ENCODE measurements at places on chromosomes 1 and 21.

DNA sequence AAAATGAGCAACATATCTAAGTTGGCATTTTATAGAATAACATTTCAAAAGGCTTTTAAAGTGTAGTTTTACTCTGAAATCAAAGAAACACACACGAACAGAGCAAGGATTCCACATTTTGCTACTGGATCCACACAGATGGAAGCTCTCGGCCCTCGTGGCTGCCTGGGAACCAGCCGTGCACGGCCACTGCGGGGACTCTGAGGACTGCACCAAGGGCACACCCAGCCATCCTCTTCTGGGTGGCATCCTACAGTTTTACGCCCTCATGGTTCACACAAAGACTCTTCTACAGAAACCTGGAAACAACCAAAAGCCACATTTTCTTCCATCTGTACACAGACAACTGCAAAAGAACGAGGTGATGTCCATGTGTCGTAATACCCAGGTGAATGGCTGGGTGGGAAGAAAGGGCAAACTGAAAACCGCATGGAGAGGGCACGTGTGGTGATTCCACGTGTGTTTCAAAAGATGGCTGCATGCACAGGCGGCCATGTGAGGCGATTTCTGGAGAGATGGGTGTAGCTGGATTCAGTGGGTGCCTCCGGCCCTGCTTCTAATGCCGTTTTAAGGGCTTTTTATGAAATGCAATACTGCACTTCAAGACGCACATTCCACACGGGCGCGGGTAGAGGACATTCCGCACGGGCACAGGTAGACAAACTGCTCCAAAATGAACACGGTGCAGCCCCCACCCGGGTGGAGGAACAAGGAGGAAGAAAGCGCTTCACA, 8.1 kb downstream of the POFUT2 start:
- no peak for DNase-seq

DNA sequence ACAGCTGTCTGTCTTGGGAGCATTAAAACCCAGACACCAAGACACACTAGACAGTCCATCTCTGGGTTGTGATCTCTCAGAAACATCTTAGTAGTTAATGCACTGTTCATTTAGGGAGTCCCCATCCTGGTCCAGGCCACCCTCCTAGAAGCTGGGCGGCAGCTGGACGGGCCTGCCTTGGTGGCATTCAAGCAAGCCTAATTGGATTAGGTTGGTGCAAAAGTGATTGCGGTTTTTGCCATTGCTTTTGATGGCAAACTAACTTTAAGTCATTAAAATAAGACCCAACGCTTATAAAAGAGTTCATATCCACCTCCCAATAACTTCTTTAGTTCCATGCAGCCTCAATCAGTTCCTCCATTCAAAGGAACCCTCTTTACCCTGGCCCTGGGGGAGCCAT, 21.7 kb downstream of the ATP5PO start:
- DNase-seq: no peak

GRCh38 chr21:28380241-28380640, 612.4 kb downstream of the LTN1 start:
- no peak for DNase-seq

DNA sequence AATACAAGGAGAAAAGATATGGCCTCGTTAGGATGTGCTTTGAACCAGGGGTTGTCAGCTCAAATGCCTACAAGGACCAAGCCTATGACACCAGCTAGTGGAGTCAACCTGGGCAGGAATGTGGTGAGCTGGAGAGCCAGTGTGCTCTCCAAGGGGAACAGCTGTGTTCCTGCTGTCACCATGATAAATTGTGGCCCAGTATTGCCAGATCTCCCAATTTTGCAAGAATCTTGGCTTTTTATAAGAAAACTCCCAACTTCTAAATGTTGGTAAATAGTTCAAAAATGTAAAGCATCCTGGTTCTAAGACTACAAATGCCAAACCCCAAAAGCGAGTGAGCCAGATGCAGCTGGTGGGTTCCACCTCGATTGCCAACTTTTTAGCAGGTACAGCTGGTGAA, 391.1 kb downstream of the PLPP3 start:
- no peak for DNase-seq

DNA sequence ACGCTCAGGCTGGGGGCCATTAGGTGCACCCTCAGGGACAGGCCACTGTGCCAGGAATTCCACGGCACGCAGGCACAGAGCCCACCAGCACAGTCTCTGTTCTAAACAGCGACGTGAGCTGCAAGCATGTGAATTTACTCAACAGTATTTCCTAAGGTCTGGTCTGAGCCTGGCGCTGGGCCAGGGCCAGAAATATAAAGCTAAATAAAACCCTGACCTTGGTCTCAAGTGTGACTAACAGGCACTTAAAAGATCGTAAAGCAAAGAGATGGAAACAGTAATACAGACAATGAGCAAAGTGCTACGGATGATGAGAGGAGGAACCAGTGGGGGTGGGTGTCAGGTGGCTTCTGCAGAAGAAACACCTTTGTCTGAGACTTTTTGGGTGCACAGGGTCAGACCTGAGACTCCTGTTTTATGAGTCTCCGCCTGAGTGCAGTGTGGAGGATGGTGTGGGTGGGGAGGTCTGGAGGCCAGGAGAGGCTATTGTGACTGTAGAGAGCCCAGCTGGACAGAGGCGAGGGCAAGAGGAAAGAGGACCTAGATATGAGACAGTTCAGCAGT, 53.4 kb upstream of the EDN2 start:
- no peak for DNase-seq

GRCh38 chr1:232591344-232591743, 38.6 kb downstream of the SIPA1L2 start:
- no peak for DNase-seq

DNA sequence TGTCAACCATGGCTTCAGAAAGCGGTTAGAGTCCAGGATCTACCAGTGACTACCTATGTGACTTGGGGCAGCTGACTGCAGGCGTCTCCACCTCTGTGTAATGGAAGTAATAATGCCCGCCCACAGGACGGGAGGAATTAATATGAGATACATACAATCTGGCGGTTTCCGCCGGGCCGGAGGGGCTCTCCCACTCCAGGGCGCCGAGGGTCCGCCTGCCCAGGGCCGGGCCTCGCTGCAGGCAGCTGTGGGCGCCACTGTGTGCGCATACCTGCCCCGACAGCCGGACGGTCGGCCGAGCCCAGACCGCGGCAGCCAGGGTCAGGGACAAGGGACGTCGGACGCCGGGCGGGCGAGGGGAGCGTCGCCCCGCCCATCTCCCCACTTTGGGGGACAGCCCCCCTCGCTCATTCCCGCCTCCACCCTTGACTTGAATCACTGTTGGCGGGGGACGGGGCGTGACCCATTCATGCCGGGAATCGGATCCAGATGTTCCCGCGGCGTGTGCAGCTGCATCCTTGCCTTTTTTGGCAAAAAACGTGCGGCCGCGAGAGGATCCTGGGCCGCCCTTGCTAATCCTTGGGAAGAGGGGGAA, 6.0 kb upstream of the SF3A3 start:
- no peak for DNase-seq
